ENCODE measurements at places on chromosomes 12 and 14.

DNA sequence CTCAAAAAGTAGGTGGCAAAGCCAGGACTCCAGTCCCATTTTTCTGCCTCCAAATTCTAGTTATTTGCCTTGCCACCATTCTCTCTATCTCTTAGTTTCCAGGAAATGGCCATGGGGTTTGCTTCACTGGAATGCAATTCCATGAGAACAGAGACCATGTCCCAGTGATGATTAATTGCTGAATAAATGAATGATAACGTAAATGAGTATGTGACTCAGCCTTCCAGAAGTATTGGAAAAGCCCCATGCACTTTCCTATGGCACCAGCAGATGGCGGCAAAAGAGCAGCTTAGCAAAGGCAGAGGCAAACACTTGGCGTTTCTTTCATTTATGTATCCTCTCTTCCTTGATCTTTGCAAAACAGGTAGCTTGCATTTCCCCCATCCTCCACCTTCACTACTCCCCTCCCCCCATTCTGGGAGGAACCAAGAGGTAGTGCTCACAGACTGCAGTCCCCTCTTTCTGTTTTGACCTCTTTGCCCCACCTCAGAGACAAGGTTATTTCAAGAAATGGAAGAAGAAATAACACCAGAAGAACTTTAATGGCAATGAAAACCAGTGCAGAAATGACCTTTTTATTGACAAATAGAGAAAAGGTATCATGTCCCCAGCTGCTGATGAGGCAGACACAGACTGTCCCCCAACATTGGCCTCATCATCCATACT, 21.3 kb downstream of the TBX3 start:
- DNase-seq = no peak

- no peak for DNase-seq
These were observed 20.2 kb upstream of the FAM234B start for GRCh38 chr12:13023811-13024530.

GRCh38 chr14:105529569-105530284, 3.3 kb downstream of the TMEM121 start:
- DNase-seq = no peak

- DNase-seq = no peak
These were observed 126.9 kb downstream of the SLC25A21 start for GRCh38 chr14:37045340-37046061.

GRCh38 chr12:95205685-95206084, 11.6 kb downstream of the FGD6 start:
- DNase-seq = no peak

DNA sequence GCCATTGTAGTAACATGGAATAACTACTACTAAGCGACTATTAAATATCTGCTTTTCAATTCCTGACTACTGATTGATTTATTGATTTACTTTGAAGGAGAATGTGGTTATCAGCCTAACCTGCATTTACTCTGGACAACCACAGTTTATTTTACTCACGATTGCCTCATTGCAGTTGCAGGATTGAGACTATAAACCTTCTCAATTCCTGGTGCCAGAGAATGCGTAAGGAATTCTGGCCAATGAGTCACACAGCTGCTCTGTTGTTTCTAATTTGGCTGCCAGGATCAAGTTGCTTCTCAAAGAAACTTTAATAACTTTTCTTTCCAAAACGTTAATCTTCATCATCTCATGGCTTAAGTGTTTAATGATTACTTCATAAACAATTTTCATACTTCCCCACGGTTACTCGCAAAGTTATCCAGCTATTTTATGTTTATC, 13.1 kb upstream of the TMTC1 start:
- no peak for DNase-seq

GRCh38 chr12:124159655-124160054, 135.2 kb upstream of the RFLNA start:
- DNase-seq = no peak

- DNase-seq = no peak
These were observed 37.8 kb downstream of the PRPF40B start for GRCh38 chr12:49661191-49661590.

DNA sequence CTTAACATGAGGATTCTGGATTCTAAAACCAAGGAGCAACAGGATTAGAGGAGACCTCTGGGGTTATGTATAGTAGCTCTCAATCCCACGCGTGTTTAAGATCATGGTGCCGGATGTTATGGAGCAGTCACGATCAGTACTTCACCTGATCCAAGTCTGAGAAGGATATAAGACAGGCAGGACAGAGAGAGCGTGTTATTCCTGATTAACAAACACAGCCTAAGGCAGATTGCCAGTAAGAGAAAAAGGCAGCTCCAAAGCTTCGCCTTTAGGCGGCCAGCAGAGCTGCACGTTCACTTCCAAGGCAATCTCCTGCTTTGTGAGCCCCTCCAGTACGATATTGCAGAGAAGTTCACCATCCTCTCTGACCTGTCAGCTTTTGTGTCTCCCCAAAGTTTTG, 5.5 kb downstream of the SETD3 start:
- no peak for DNase-seq

DNA sequence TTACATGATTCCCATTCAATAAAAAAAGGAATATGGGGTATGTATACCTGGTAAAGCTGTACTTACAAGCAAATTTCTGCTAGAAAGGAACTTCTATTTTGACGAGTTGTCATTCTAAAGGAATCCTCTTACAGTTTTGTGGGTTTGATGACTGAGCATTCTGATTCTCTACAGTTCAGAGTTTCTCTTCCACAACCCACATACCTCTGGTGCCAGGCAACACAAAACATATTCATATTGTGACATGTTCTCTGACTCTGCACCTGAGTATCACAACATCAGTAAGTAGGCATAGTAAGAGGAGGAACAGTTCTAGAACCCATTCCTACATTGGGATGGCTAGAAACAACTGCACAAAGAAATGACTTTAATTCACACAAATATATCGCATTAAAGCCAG, 636.6 kb downstream of the MED13L start:
- no peak for DNase-seq

GRCh38 chr12:130086797-130087196, 75.5 kb upstream of the FZD10 start:
- no peak for DNase-seq

DNA sequence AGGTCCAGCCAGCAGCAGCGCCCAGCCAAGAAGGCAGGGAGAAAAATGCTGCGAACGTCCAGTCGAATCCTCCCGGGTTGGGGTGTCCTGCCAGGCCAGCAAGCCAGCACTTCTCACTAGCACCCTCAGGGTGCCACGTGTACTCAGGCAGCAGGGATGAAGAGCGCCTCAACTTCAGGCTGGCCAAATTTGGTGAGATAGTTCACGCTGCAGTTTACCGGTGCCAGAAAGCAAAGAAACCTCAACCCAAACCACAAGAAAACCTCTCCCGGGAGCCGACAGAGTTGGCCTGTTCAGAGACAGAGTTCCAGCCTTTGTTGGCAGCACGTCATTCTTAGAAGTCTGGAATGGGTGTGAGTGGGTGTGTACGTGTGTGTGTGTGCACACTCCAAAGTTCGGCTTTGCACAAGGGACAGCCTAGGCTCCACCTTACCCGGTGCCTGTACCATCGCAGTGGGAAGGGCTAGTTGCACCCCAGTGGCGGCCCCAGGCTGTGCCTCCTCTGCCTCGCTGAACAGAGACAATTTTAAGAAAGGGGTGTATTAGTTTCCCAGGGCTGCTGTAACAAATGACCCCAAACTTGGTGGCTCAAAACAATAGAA, 42.1 kb downstream of the ELK3 start:
- no peak for DNase-seq

GRCh38 chr14:94515856-94516255, 6.6 kb upstream of the SERPINA12 start:
- DNase-seq = no peak

DNA sequence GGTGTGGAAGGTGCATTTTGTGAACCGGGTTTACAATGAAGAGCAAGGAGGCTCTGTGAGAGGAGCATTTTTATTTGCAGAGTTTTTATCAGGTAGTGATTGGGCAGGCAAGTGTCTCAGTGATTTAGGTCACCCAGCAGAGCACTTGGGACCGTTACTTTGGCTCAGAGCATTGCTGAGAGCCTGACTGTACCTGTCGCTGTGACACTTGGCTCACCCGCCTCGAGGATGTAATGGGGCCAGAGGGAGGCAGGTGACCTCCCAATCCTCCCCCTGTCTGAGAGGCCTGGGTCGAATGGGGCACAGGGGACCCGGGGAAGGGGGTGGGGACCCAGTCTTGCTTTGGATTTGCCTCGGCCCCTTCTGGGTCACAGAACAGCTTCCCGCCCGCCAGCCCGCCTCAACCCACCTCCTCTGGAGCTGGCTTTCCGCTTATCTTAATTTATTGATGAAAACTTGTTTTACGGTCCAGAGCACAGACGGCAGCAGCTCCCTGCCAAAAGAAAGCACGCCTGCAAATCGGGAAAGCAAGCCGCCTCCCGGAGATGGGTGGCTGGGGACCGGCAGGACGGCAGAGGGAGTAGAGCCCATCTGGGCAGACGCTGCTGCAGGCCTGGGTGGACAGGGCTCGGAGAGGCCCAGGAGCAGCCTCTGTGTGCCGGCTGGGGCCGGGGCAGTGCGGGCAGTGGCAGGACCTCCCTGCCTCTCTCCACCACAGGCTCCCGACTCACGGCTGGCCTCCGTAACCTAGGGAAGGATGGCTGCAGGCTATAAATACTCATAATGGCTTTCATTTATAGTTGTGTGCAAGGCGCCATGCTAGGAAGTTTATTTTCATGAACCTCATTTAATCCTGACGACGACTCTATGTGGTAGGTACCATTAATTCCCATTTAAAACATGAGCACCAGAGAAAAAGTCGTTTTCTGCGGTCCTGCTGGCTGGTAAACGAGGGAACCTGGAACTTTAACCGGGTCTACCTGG, 187.1 kb downstream of the TSPAN9 start:
- DNase-seq = no peak

DNA sequence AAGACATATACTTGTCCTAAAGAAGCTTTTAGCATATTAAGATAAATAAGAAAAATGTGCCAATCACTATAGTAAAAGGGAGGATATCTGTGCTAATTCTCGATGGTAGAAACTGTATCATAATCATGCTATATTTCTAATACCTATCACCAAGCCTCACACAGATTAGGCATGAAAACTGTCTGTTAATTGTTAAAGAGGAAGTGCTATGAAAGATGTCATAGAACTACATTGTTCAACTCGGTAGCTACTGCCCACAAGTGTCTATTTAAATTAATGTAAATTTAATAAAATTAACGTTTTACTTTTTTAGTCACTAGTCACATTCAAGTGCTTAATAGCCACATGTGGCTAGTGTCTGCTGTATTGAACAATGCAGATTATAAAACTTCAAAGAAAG, 77.5 kb upstream of the KICS2 start:
- DNase-seq = no peak

DNA sequence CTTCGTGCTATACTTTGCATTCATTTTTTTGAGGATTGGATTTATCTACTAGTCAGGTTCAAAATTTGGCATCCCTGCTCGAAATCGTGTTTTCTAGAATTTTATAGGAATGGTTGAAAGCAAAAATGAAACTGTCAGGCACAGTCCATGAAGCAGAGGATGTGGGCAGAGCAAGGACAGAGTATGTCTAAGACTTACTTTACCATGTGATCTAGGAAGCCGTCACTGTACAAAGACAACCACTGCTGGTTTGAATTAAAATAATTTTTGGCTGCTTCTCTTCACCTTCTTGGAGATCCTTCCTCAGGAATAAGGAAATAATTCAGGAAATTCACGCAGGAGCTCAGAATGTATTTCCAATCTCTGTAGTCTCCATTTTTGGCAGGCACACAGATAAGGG, 31.6 kb upstream of the SGPP1 start:
- no peak for DNase-seq

DNA sequence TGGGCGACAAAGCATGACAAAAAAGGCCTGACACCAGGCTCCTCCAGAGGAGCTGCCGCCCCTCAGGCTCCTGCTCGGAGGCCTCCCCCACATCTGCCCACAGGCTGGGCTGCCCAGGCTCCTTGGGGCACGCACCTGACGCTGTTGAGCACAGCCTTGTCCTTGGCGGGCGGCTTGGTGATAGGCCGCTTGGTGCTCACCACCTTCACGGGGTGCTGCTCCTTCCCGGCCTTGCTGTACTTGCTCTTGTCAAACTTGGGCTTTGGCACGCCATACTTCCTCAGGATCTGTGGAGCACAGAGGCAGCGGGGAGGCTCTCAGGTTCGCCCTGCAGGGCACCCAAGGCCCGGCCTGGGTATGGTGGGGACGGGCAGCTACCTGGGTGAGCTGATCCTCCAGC, 53.4 kb downstream of the TRAFD1 start:
- no peak for DNase-seq

DNA sequence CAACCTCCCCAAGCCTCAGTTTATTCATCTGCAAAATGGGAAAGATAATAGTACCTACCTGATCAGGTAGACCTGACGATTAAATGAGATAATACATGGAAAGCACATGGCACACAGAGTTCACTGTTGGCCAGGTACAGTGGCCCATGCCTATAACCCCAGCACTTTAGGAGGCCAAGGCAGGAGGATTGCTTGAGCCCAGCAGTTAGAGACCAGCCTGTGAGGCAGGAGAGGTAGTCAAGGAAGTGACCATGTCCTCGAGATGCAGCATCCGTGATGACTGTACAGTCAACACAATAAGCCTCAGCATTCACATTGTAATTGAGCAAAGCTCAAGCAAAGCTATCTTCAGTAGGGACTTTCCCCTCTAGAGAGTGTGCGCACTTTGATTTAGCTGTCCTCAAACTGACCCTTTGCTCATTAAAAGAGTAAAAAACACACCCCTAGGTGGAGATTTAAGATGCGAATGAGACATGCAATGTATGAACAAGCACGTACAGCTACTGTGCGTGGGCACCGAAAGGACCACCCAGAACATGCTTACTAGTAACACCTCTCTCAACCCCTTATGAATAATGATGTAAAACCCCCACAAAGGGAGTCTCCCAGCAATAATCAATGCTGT, 9.9 kb downstream of the ISCU start:
- no peak for DNase-seq

- DNase-seq = no peak
These were observed 973.2 kb downstream of the AACS start for GRCh38 chr12:126038434-126038833.

GRCh38 chr14:50423529-50423928, 26.8 kb upstream of the CDKL1 start:
- DNase-seq = no peak

- no peak for DNase-seq
These were observed 27.1 kb upstream of the MANSC4 start for GRCh38 chr12:27807063-27807703.

GRCh38 chr12:49631336-49631907, 8.1 kb downstream of the PRPF40B start:
- DNase-seq = no peak

DNA sequence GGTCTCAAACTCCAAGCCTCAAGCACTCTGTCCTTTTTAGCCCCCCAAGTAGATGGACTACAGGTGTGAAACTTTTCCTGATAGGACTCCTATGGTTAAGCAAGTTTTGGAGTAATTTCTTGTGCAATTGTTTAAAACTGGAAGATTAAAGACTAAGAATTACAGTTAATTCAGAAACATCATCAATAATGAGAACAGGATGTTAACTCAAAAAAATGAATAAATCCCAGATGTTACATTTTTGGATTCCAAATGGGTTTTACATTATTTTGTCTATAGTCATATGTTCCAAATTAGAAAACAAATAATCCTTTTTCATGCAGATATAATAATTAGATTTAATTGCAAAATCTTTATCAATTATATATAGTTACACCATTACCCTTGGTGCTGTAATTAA, 24.4 kb upstream of the KITLG start:
- DNase-seq = no peak

All from substantia nigra (tissue), 51 donors.